ENCODE measurements at places on chromosomes 7 and 10.

DNA sequence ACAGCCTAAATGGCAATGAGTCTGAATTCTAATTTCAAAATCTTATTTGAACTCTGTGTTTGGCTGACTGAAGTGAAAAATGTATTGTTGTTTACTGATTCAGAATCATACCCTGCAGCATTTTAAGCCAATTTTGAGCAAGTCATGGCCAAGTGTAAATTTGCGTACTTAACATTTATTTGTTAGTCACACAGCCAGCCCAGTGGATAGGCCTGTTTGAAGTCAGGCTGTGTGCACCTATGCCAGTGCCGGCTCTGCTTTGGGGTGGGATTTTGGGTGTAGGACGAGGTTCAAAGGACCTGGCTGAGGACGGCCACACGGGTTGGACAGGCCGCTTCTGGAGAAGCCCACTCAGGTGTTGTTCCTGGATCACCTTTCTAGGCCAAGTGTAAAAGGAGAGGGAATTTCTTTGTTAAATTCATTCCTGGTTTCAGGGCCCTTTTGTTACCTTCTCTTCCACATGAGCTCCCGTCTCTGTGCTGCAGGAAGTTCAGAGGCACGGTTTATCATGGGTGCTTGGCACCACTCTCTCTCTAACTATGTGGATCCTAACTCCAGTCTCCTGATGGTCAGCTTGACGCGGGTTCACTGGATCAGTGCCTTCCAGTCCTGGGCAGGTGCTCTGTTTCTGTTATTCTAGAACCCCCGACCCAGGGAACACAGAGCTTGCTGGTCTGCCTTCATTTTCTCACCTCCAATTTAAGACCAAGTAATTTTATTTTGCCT lies 84.7 kb downstream of the CCNY start:
- no peak for DNase-seq

DNA sequence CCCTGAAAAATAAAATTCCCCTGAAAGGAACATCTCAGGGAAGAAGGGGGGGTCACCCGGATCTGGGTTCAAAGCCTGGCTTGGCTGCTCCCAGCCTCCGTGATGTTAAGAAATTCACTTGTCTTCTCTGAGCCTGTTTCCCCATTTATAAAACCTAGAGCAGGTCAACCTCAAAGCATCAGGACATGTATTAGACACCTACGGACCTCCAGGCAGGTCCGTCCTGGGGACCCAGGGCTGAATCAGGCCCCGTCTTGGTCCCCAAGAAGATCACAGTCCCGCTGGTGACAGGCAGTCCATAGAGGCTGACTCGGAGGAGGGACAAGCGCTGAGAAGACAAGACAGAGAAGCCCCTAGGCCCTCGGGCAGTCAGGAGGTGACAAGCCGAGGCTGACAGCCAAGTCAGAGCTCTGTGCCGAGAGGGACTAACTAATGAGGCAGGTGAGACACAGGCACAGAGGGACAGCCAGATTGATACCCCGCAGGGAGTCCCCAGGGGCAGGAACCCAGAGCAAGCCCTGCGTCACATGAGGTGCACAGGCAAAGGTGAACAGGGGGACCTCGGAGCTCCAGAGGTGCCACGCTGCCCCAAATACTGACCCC lies 2.9 kb downstream of the MYL10 start:
- DNase-seq = no peak

DNA sequence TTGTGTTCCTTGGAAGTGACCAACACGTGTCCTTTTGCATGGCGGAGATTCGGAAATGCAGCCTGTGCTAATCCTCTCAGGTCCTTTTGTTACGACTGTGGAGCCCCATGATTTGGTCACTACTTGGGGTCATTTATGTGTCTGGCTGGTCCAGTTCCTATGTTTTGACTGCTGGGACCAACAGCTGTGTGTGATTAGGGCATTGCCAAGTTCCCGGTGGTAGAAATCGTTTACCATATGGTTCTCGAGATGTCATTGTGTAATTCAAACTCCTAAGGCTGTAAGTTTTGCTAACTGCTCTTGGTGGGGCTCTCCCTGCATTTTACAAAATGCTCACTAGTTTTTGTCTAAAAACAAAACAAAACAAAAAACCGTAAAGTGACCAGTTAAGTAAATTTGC lies 62.0 kb downstream of the CCNY start:
- no peak for DNase-seq

DNA sequence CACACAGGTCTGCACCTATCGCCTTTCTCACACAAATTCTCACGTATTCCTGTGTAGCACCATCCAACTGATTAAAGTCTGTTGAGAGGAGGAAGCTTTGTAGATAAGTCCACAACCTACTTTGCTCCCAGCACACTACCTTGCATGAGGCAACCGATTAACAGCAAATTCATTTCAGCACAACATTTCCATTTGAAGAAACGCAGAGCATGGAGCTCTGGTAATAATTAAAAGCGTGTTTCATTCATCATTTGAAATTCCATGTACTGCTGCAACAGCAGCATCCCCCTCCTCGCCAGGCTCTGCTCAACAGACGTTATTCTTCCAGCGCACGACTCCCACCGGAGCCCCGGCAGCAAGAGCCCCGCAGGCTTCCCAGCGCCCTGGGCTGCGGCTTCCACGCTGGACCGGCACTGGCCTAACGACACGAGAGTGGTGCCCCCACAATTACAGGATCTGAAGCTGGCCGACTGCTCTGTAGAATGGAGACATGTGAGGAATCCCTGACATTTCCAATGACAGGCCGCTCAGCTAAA lies 118.8 kb downstream of the DIP2C start:
- DNase-seq = no peak

GRCh38 chr7:91327346-91327745 lies 63.1 kb downstream of the FZD1 start:
- no peak for DNase-seq

- DNase-seq = no peak
These were observed 79.7 kb downstream of the DLG5 start for GRCh38 chr10:77846718-77847311.

- no peak for DNase-seq
These were observed 37.7 kb downstream of the CNPY1 start for GRCh38 chr7:155508376-155509358.

- no peak for DNase-seq
These were observed 302 bp upstream of the EN2 start for GRCh38 chr7:155457544-155458110.

- no peak for DNase-seq
These were observed 669.1 kb upstream of the NRP1 start for GRCh38 chr10:34003561-34003960.

- DNase-seq = no peak
These were observed 35.8 kb upstream of the BHLHA15 start for GRCh38 chr7:98175260-98175940.

- DNase-seq = no peak
These were observed 116.0 kb upstream of the ANTXRL start for GRCh38 chr10:46170789-46171188.

DNA sequence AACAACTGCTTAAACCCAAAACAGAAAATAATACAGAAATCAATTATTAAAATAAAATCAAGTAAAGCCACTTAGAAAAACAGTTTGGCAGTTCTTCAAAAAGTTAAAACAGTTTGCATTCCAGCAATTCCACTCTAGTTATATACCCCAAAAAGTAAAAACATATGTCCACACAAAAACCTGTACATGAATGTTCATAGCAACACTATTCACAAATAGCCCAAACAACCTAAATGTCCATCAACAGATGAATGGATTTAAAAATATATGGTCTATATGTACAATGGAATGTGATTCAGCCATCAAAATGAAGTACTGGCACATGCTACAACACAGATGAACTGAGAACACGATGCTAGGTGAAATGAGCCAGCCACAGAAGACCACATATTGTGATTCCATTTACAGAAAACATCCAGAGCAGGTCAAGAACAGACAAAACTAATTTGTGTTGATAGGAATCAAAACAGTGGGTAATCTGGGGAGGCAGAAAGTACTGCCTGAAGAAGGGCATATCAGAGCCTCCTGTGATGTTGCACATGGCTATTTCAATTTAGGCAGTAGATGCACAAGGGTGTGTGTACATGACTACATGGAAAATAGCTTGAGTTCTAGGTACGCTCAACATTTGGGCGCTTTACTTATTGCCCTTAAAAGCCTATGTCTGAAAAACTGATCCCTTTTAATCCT lies 66.3 kb downstream of the CYTH3 start:
- DNase-seq = no peak

- no peak for DNase-seq
These were observed 29.6 kb downstream of the IDE start for GRCh38 chr10:92544296-92544695.

GRCh38 chr7:141375442-141375841 lies 175.8 kb upstream of the AGK start:
- DNase-seq = no peak

- no peak for DNase-seq
These were observed 15.0 kb downstream of the INSIG1 start for GRCh38 chr7:155312633-155313032.

- no peak for DNase-seq
These were observed 72.0 kb downstream of the FAM53B start for GRCh38 chr10:124672181-124672638.

DNA sequence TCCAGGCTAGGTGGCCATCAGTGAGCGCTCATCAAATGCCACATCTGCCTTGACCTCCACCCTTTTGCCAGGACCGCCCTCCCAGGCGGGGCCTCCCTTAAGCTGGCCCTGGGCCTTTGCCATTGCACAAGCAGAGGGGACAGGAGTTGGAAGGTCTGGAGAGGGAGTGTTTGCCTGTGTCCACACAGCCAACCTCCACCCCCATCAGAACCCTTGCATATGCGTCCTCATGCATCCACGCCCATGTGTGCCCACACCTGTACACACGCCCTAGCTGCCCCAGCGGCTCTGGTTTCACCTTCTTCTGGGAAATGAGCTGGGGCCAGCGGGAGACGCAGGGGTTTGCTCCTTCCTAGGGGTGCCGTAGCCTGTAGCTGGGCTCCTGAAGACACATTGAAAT lies 64.0 kb downstream of the NEURL1 start:
- DNase-seq = no peak

- DNase-seq = no peak
These were observed 14.7 kb upstream of the HABP2 start for GRCh38 chr10:113538151-113538550.

DNA sequence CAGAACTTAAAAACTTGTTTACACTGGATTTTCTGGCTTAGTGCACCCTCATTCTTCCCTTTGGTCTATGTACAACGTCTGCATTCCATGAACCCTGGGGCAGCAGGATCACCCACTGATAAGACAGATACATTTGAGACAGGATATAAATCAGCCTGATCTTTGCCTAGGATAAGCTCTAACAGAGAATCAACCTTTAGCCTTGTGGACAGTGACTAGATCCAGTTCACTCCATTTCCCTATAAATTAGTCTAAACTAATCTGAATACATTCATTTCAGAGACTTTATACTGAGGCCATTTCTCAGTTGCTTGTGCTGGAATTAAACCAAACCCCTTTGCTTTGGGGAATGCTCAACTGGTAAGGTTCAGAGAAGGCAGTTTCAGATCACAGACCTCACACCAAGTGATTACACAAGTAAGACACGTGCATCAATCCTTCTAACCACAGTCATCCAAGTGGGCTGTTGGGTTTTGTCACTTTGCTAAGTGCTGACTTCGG lies 639.8 kb upstream of the FZD8 start:
- DNase-seq = no peak

- DNase-seq = no peak
These were observed 39.5 kb downstream of the RSU1 start for GRCh38 chr10:16777473-16778370.

- DNase-seq = no peak
These were observed 159.3 kb downstream of the SH3PXD2A start for GRCh38 chr10:103696094-103696410.

- DNase-seq = no peak
These were observed 80.7 kb downstream of the MAD1L1 start for GRCh38 chr7:2151801-2152612.

DNA sequence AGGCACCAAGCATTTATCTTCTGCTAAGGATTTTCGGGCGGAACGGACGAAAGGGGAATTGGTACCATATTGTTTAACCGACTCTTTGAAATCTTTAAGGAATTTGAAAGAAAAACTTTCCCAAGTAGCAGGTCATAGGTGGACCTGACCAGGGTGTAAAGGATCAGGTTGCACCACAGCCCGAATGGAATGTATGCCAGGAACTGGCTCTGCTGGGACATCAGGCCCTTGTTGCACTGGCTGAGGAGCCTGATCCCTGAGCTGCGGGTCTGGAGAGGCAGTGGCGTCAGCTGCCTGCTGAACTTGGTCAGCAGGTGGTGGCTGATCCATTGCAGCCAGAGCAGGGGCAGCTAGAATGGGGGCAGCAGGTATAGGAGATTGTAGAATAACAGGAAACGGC lies 41.4 kb upstream of the AKR1C2 start:
- no peak for DNase-seq

- DNase-seq = no peak
These were observed 7.0 kb upstream of the PTPRE start for GRCh38 chr10:127899766-127900387.

DNA sequence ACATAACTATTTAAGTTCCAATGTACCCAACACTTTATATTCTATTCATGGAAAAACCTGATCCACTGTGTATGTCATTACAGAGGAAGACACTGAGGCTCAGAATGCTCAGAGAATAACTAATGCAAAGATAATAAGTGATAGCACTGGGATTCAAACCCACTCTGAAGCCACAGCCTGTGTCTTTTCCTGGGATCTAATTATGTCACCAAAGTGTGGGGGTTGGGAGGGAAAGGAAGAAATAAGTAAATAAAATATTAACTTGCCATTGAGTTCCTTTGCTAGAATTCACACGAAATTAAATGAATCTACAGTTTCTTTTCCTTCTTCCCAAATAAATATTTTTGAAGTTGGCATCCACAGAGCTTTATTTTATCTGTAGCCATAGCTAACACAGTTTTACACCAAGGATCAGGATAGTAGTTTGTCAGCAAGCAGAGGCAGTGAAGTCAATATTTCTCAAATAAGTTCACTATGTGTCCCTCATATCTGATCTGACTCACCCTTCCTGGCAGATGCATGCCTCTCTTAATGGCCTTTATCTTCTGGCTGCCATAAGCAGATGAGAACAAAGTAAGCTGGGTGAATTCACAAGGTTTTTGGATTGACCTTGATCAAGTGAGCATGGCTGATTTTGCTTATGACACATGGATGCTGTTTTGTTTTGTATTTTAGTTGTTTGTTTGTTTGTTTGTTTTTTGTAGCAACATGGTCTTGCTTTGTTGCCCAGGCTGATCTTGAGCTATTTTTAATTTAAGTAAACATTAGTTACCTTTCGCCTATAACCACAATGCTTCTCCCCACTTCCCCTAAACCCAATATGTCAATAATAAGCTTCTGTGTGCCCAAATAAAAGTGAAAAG lies 6.3 kb downstream of the RAPGEF5 start:
- no peak for DNase-seq

- DNase-seq = no peak
These were observed 33.3 kb downstream of the CDK14 start for GRCh38 chr7:90629297-90629918.

- DNase-seq = no peak
These were observed 51.6 kb downstream of the PRLHR start for GRCh38 chr10:118543714-118544400.

Data from esophagus squamous epithelium (tissue), 5 donors.